ENCODE measurements at places on chromosomes 6 and 20. TPM values are rescaled to one million over a fixed set of nuclear protein-coding genes. Genes with fewer than 3 reads are reported as not detected.

- no peak for DNase-seq
These were observed 186.5 kb downstream of the PDE7B start for GRCh38 chr6:136037876-136038460.

DNA sequence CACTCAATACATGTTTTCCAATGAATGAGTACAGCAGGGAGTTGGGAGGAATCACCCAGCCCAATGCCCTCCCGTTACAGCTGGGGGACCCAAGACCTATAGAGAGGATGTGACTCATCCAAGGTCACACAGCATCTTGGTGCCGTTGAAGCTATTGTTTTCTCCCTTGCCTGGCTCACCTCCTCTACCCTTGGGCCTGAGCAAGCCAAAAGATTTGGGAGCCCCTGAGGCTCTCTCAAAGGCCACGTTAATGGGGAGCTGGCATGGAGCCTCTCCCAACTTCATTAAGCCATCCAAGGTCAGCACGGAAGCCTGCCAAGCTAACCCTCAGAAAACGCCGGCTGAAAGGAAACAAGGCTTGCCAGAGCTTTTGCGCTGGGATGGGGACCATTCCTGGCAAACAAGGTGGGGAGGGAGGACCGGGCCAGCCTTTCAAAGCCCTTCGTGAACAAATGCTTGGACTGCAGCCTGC lies 30.4 kb downstream of the KCNB1 start:
- DNase-seq = no peak

DNA sequence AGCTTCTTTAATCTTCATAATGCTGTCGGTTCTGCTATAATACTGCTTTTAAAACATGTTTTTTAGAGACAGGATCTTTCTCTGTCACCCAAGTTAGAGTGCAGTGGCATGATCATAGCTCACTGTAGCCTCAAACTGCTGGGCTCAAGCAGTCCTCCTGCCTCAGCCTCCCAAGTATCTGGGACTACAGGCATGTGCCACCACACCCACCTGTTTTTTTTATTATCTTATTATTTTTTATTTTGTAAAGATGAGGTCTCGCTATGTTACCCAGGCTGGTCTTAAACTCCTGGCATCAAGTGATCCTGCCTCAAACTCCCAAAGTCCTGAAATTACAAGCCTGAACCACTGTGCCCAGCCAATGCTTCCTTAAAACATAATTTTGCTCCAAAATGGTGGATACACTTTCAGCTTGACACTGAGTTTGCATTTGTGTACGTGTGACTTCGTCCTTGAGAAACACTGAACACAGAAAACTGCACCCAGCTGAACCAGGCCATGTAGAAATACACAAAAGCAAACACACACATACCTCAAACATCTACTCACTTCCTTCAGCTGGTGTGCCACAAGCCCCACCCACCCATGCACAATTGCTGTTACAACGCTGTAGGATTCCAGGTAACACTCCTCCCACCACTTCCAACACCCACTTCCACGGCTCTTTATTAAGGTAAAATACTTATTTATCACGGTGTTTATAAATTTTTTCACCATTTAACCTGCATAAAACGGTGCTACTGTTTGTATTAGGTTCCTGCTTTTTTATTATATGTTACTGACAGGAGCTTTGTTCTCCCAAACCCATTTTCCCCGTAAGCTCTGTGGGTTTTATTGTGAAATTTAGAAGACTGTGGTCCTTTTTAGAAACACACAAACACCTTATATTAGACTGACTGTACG lies 109.1 kb downstream of the TSHZ2 start:
- no peak for DNase-seq

DNA sequence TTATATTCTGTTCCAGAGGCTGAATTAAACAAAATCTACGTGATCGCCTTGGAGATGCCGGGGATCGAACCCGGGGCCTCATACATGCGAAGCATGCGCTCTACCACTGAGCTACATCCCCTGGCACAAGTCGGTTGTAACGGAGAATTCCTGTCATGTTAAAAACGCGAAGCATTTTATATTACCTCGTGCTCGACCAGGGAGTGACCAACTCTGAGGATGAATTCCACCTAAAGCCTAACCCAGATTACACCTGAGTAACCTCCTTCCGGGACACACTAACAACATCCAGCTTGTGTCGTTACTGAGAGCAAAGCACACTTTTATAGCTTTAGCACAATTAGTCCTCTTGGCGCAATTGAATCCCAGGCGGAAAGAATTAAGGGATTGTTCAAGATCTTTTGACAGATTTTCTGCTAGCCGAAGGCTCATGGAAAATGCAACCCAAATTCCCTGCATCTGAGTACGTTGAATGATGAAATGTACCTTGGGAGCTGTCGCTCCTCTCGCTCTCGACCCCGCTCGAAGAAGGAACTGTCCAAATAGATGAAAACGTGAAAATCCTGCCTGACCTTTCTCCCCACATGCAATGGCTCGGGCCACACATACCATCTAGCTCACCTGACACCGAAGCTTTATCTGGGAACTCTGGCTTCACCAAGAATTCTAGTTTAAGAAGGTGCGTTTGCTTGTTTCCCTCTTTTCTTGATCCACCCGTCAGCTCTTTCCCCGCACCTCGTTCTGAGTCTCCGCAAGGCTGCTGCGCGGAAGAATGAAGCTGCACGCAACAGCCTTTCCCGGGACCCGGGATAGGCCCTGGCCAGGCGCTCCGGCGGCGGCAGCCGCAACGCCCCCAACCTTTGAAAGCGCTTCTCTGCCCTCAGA lies 148.3 kb downstream of the GPX5 start:
- DNase-seq = no peak

GRCh38 chr20:51470499-51470820 lies 72.1 kb downstream of the NFATC2 start:
- DNase-seq = no peak

DNA sequence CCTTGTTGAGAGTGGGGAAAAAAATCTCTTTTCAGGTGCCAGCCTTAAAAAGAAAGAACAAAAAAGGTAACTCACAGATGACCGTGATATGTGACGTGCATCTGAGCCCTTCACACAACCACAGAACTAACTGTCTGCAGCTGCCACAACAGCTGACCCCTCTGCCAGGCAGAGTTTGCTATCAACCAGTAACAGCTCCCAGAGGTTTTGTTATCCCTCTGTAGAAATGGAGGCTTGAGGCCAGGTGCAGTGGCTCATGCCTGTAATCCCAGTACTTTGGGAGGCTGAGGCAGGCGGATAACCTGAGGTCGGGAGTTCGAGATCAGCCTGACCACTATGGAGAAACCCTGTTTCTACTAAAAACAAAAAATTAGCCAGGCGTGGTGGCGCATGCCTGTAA lies 42.8 kb downstream of the SLC52A3 start:
- no peak for DNase-seq

DNA sequence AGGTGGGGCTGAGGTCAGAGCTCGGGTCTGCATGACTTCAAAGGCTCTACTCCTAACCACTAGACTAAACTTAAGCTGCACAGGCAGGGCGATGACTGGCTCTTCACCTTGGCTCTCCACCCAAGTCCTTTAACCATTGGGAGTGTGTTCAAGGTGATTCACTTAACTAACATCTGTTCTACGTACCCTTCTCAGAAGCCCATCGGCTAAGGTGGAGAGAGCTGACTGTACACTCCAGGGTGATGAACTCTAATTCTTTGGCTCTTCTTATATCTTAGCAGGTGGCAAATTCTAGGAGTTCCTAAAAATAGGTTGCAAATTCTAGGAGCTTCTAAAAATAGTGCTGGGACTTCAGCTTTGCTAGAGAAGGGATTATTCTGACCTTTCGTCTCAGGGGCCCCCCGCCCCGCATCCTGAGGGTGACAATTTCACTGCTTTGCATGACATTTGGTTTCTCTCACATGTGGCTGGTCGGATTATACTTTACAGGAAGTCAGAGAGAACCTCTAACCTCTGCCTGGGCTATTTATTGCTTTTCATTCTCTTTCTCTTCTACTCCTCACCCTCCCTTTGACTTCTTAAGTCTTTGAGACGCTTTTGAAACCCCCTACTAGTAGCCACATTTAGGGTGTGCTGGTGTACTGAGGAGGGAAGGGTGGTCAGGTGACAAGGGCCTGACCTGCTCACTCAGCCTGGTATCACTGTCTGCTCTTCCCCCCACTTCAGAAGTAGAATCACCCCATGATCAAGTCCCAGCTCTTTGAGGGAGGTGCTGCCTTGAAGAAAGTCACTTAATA lies 55.5 kb downstream of the PRDM1 start:
- peak; percentile 60 for DNase-seq

DNA sequence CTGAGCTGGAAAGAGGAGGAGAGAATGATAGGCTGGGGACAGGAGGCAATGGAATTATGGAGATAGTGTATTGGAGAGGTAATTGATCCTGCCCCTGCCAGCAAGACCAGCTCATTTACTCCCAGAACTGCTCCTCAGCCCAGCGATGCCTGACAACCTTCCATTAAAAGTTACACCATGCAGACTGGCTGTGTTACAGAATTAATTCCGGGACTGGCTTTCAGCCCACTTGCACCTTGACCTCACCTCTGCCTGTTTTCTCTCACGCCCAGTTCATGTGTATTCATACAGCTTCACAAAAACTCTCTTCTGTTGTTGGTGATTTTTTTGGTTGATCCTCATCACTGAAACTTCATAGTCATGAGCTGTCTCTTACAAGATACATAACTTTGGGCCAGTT lies 207.3 kb downstream of the PLCB1 start:
- DNase-seq = no peak

DNA sequence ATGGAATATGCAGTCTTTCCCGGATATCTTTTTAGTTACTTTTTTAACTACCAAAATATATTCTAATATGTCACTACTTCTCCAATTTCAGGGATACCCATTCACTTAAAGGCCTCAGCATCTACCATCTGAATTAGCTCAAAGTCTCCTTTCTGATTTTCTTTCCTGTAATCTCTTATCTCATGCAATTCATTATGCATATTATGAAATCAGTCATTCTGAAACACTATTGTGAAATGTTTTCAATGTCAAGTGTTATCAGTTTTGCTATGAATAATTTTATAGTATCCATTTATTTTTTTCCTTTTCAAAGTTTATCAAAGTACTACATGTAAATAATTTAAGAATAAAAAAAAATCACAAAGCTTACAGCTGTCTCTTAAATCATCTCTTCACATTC lies 41.2 kb upstream of the TPBG start:
- no peak for DNase-seq

The BPI gene
- not detected for total RNA-seq

The CST4 gene
- total RNA-seq = not detected

The SIRPD gene
- not detected for total RNA-seq

The SPATA25 gene
- total RNA-seq = 0.73 TPM
